ENCODE measurements at places on chromosomes 16 and 17.
A peak's percentile ranks its signal among the peaks of the same experiment; 100 is the strongest.

DNA sequence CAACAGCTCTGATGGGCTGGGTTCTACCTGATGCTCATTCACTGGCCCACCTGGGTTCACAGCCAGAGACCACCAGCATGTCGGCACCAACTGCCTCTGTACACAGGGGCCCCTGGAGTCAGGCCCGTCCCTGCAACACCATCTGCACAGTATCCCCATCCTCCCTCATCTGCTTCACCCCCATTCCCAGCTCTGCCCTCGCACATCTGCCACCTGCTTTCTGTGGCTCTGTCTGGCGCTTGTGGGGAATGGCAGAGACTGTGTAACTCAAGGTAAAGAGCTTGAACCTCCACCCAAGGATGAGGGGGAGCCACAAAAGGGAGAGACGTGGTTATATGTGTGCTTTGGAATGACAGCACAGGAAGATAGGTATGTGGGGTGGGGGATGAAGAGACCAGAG, 27.2 kb downstream of the SMPD3 start:
- no peak for DNase-seq

- DNase-seq: peak; percentile 44
Measured at GRCh38 chr17:45640141-45640850, 143.8 kb upstream of the CRHR1 start.

GRCh38 chr17:71292006-71292405, 828.8 kb upstream of the SOX9 start:
- no peak for DNase-seq

GRCh38 chr17:79866791-79867518, 27.7 kb upstream of the CBX4 start:
- DNase-seq: no peak

GRCh38 chr16:30535106-30535776, 583 bp upstream of the ZNF747 start:
- DNase-seq: no peak

DNA sequence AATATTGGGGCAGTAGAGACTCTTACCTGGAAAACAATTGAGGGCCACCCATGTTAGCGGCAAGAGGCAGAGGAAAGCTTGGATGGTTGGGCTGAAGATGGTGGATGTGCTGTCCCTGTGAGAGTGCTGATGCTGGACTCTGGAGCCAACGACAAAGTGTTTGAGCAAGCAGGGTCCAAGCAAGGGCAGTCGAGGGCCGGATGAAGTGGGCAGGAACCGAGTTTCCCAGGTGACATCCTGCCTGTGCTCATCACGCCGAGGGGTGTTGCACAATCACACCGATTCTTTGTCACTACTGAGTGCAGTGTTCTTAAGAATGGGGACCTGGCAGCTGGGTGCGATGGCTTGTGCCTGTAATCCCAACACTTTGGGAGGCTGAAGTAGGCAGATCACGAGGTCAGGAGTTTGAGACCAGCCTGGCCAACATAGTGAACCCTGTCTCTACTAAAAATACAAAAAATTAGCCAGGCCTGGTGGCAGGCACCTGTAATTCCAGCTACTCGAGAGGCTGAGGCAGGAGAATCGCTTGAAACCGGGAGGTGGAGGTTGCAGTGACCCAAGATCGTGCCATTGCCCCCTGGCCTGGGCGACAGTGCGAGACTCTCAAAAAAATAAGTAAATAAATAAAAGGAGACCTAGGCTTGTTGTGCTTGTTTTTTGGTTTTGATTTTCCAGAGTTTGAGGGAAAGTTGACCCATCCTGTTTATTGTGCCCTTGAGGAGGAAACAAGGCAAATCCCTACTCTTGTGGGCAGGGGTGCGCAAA, 6.1 kb downstream of the PYCARD start:
- no peak for DNase-seq

DNA sequence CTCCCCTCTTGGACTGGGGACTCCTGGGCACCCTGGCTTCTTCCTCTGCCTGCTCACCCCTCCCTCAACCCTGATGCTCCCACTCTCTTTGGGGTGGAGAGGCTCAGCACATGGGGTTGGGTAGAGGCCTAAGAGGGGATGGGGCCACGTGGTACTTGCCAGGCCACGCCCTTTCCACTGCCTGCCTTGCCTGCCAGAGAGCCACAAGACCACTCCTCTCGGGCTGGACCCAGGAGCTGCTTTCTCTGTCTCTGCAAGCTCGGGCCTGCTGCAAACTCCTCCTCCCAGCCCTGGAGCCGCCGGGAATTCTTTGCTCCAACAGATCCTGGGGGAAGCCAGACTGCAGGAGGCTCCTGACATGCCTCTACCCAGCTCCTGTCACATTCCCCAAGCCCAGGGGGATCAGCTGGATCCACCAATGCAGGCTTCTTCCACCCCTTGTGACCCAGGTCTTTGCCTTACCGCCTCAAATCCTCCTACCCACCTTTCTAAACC, 11.8 kb downstream of the DLX4 start:
- no peak for DNase-seq

GRCh38 chr16:48525201-48526057, 84.6 kb downstream of the N4BP1 start:
- DNase-seq: no peak

GRCh38 chr16:85421338-85422195, 191.6 kb upstream of the GSE1 start:
- no peak for DNase-seq

- DNase-seq: no peak
Measured at GRCh38 chr16:58492066-58492465, 7.9 kb upstream of the NDRG4 start.

All from stimulated activated CD8-positive, alpha-beta memory T cell treated with anti-CD3 and anti-CD28 coated beads, Interleukin-15, amount 100 ng/mL, for 48 hours (primary cell).